Osteoblast (primary cell): ENCODE measurements at places on chromosomes 2 and 18. TPM values are rescaled to one million over a fixed set of nuclear protein-coding genes. Genes with fewer than 3 reads are reported as not detected.

Gene POTEI
- total RNA-seq = not detected in 2 replicates

Gene SH3BP4
- total RNA-seq = 113 and 121 TPM in 2 replicates

Gene GPR45
- not detected in 2 replicates for total RNA-seq

Gene TCF23
- total RNA-seq = not detected in 2 replicates

Gene MCEE
- 21.4 and 24.2 TPM in 2 replicates for total RNA-seq

DNA sequence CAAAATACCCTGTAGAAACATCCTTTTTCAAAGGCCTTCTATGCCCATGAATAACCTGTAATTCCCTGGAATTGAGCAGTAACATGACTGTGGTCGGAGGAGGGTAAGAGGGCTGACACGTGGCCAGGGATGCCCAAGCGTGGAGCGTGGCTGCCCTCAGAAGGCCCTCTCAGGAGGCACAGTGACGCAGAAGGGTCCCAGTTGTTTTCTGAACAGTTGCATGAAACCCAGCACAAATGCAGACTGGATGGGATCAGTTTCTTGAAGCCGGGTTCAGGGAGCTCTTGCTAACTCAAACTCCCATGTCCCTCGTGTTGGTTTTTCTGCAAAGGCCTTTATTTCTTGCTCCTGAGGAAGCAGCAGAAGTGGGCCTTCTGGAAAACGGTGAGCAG, 237.0 kb downstream of the ALPK2 start:
- no peaks in the 10 kb centered on the region for H3K27me3 ChIP-seq
- no peak for DNase-seq
- H3K4me3 ChIP-seq = no peak overlapping the region
- H3K36me3 ChIP-seq = no peaks in the 10 kb centered on the region

- H3K36me3 ChIP-seq = no peaks in the 10 kb centered on the region
- H3K4me1 ChIP-seq = no peaks in the 10 kb centered on the region
- DNase-seq = no peak
- no peak overlapping the region for H3K27ac ChIP-seq
These were observed 13.6 kb downstream of the CLUL1 start for GRCh38 chr18:610214-610928.

- H3K4me1 ChIP-seq = peaks cover 44% of the 10 kb centered on the region
- no peaks in the 10 kb centered on the region for H3K27me3 ChIP-seq
- H3K36me3 ChIP-seq = no peaks in the 10 kb centered on the region
- H3K27ac ChIP-seq = peak overlapping the region; percentile 84
- DNase-seq = no peak
These were observed 31.6 kb downstream of the AOX1 start for GRCh38 chr2:200617156-200618053.

- no peak overlapping the region for H3K4me3 ChIP-seq
- peak; percentile 78 for DNase-seq
- H3K36me3 ChIP-seq = no peaks in the 10 kb centered on the region
- peak overlapping the region; percentile 40 for H3K27ac ChIP-seq
- H3K27me3 ChIP-seq = peaks cover 5% of the 10 kb centered on the region
These were observed 8.5 kb upstream of the RMDN2 start for GRCh38 chr2:37916512-37917082.

DNA sequence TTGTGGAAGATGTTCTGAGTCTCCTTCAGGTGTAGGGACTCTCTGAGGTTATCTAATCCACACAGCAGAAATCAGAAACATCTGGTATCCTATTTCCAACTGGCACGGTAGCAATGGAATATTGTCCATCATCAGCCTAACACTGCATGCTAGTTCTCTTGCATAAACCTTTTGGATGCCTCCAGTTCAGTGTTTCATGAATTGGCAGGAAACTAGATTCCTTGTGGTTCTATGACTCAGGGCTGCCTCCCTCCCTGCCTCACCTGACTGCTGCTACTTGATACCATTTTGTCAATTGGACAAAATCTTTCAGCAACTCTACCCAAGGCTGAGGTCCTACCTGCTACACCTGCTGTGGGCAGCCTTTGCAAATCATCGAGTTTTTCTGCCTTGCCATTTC, 130.9 kb downstream of the TPGS2 start:
- no peaks in the 10 kb centered on the region for H3K27me3 ChIP-seq
- no peak overlapping the region for H3K27ac ChIP-seq
- no peaks in the 10 kb centered on the region for H3K36me3 ChIP-seq
